ENCODE measurements at places on chromosomes 7 and 10.
A peak's percentile ranks its signal among the peaks of the same experiment; 100 is the strongest.

DNA sequence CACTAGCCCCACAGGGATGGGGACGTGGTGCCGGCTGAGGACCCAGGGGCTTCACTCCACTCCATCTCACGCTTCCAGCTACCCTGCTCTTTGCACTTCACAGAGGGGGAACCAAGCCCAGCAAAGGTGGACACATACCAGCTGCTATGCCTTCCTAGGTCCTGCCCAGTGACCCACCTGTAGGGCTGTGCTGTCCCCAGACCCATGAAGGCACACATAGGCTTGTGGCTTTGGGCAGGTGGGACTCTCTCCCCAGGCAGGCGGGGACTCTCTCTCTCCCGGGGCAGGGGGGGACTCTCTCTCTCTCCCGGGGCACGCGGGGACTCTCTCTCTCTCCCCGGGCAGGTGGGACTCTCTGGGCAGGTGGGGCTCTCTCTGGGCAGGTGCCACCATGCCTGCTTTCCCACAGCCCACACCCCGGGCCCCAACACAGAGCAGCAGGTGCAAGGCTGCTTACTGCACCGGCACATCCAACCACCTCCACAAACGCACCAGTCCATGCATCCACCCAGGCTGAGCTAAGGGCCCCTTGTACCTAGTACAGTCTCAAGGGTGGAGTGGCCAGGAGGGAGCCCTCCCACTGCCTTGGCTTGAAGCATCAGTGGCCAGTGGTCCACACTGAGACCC is 13.8 kb upstream of the GPR146 start:
- no peak for DNase-seq

DNA sequence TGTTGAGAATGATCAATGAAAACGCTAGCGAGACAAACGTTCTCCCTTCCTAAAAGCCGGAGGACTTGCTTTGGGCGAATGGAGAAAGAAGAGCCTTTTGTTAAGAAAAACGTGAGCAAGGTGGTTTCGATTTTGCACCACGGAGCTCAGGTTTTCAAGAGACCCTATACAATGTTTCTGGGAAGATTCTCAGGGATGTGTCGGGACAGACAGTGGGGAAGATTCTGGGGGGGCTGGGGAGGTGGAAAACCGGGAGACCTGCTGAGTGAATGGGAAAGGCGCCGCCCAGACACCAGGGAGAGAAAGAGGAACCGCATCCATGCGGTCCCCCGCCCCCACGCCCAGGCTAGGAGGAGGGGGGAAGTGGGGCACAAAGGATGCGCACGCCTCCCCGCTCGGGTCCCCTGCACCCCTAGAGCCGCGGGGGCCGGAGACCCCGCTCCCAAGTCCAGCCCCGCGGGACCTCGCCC is 745 bp downstream of the YWHAG start:
- peak; percentile 68 for DNase-seq

DNA sequence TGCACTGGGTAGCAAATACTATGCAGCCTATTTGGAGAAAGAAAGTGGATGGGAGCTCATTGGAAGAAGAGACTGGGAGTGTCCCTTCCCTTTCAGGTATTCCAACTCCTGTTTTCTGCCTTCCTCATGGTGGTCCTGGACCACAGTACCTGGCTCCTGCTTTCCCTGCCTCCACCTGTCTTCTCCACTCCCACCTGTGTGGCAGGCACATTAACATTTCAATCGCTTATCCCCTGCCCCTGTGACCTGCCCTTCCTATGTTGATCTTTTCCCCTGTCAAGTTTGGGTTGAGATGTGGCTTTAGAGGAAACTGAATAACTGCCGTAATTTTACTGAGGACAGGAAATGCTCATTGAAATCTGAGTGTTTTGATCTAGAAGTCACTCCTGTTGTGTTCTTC is 415.8 kb upstream of the PODXL start:
- DNase-seq: no peak

GRCh38 chr10:27713941-27714340 is 31.7 kb downstream of the MKX start:
- no peak for DNase-seq

- DNase-seq: no peak
Measured at GRCh38 chr7:83347945-83348444, 185.3 kb upstream of the PCLO start.

GRCh38 chr10:1205450-1206030 is 149.4 kb downstream of the WDR37 start:
- no peak for DNase-seq
